ENCODE measurements at places on chromosomes 12 and 14.

- no peak for DNase-seq
Measured at GRCh38 chr12:102009796-102010195, 52.0 kb downstream of the WASHC3 start.

DNA sequence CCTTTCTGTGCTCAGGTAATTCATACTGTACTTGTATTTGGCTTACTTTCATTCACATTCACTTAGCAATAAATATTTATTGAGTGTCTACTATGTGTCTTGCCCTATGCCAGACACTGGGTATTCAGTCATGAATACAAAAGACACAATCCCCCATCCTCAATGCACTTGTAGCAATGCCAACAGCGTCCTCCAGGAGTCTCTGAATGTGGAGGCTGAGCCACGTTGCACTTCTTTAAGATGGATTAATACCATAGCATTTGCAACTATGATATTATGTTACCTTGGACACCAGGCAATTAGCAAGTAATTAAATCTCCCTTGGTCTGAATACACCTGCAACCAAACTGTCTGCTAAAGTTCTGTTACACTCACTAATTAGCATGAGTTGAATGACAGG is 58.8 kb downstream of the OTX2 start:
- DNase-seq: no peak

GRCh38 chr12:700016-700415 is 36.8 kb upstream of the NINJ2 start:
- DNase-seq: no peak

- DNase-seq: no peak
Measured at GRCh38 chr14:59107819-59108218, 80.6 kb upstream of the DAAM1 start.

DNA sequence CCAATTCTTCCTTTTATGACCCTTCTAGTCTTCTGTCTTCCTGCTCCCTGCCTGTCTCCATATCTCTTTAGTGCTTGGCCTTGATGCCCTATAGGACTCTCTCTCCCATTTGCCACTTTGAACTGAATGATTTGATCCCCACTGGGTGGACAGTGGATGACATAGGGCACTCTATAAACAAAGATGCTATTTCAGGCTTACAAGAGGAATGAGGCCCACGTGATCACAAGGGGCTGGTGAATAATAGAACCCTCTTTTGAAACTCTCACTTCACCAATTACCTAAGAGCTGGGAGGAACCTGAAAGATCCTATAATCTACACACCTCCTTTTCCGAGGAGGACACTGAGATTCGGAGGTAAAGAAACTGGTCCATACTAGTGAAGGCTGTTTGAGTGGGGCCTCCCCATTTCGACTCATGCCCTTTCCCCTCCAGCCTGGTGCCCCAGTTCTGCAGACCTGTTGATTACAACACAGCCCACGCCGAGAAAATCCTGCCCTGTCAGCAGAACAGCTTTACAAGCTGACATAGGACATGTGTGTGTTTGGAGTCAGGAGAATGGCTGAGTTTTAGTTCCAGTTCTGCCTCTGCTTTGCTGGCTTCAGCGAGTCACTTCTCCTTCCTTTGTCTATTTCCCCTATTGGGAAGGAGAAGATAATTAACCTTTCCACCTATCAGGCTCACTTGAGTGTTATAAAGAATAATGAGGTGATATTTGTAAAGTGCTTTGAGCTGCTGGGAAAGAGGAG is 400.3 kb downstream of the ZFP36L1 start:
- DNase-seq: no peak

GRCh38 chr14:60931218-60931617 is 49.7 kb downstream of the TRMT5 start:
- DNase-seq: no peak

- DNase-seq: no peak
Measured at GRCh38 chr12:123748661-123749060, 13.4 kb upstream of the DNAH10 start.

- DNase-seq: no peak
Measured at GRCh38 chr12:131066886-131067490, 113.3 kb downstream of the ADGRD1 start.

DNA sequence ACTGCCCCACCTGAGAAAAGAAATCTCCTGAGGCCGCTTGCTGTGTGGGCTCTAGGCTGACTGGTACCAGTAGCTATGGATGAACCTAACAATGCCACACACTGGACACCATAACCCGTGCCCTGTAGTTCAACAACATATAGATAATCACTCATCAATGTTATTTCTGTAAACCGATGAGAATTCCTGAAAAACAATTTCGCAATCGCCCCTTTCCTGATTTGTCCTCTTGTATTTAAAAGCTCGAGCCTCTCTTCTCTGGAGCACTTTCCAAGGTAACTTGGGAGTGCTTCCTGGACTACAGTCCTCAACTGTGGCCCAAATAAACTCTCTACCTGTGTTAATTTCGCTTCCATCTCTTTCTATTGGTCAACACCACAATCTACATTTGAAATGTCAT is 26.1 kb upstream of the PPP2R5C start:
- DNase-seq: no peak

DNA sequence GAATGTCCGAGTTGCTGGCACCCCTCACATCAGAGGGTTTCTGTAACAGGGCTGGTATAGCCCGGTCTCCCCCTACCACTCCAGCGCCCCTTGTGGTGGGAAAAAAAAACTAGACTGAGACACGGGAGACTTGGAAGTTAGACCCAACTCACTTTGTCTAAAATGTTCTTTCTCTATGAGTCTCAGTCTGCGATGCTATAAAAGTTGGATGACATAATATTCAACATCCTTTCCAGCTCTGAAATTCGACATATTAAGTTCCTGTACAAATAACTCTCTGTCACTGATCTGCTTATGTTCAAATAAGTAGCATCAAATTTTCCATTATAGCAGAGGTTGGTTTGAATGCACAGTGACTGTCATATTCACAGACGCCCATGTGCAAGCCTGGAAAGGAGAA is 25.7 kb upstream of the TC2N start:
- DNase-seq: no peak

- DNase-seq: no peak
Measured at GRCh38 chr12:79560225-79560889, 130.4 kb downstream of the PAWR start.

GRCh38 chr12:72493407-72493806 is 221.2 kb downstream of the TRHDE start:
- no peak for DNase-seq

- no peak for DNase-seq
Measured at GRCh38 chr12:123167329-123167728, 16.4 kb upstream of the PITPNM2 start.

DNA sequence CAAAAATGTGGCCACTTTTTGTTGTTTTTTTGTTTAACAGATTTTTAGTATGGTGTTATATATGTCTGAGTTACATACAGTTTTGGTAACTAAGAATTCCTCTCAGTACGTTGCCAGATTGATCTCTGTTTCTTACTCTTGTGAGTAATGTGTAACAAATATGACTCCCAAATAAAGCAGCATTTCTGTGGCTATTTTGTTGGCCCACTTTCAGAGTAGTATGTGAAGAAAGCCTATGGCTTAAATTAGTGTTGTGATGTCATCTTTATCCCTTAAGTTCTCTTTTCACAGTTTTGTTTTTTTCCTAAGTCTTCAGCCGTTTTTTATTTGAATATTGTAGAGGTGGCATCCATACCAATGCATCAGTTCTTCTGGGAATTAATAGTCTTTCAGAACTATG is 10.7 kb downstream of the PCNX4 start:
- DNase-seq: no peak

- DNase-seq: no peak
Measured at GRCh38 chr12:71478270-71478669, 38.7 kb downstream of the LGR5 start.

All from GM12892 (cell line).